COLO829 (cell line): ENCODE measurements at places on chromosomes 7 and 10.

DNA sequence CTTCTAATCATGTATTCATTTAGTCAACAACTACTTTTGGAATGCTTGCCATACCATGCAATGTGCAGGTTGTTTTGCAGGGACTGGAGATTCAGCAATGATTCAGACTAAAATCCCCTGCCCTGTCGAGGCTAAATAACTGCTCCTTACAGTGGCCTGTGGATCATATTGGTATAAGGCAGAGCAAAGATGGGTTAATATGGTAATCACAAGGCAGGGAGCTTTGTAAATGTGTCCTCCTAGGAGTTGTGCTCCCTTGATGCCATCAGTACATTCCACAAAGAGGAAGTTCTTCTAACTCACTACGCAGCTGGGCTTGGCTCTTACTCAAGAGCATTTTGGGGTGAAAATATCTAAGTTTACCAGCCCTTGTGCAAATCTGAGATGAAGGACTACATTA lies 614 bp upstream of the IFIT2 start:
- DNase-seq: no peak

DNA sequence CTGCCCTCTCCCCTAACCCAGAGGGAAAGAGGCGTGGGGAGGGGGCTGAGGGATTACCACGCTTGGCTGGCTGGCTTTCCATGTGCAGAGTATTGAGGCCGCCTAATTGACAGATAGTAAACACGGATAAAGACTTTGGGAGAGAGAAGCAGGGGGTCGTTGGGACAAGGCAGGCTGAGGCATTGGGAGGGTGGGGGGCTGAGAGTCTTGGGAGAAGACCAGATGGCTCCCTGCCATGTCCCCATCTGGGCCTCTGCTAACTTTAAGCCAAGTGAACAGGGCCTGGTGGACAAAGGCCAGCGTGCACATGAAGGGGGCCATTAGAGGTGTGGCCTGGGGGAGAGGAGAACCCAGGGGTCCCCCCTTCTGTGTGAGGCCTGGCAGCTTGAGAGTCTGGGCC lies 55.4 kb upstream of the MXI1 start:
- no peak for DNase-seq

DNA sequence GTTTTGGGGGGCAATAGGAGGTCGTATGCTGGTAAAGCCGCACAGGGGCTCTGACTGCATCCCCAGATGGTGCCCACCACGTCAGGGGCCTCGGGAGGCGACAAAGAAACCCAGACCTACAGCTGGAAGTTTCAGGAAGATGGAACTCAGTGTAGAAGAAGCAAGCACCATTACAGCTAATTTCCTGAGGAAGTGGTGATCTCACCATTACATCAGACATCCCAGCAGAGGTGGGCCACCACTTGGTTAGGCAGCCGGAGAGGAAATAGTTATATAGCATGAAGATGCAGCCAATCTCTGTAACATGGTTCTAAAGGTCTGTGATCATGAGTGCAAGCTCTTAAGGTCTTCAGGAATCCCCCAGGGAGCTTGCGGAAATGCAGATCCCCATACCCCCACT lies 127.3 kb upstream of the PCBD1 start:
- DNase-seq: no peak

DNA sequence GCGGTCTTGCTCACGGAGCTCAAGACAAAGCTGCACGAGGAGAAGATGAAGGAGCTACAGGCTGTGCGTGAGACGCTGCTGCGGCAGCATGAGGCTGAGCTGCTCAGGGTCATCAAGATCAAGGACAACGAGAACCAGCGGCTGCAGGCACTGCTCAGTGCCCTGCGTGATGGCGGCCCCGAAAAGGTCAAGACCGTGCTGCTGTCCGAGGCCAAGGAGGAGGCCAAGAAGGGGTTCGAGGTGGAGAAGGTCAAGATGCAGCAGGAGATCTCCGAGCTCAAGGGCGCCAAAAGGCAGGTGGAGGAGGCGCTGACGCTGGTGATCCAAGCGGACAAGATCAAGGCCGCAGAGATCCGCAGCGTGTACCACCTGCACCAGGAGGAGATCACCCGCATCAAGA lies 51.4 kb downstream of the JAKMIP3 start:
- DNase-seq: no peak

- DNase-seq: no peak
Observed at GRCh38 chr10:49610114-49610457, at the start of gene SLC18A3. Gene SLC18A3 (plus strand): TSS chr10:49610310. CDS start chr10:49610741, 431 bp downstream.

DNA sequence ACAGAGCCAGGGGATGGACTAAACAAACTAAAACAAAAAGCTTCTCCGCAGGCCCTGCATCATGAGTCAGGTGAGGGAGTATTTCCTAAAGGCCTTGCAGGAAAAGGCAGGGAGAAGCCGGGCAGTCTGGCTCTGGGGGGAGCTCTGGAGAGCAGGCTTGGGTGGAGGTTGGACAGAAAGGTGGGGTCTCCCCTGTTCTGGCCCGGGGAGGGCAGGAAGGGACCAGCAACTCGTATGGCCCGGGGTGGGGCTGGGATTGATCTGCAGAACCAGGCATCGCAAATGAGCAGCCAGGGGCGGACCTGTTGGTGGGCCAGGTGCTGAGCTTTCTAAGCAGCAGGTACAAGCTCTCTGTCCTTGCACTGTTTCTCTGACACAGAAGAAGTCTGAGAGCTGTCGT lies 235.2 kb downstream of the TCERG1L start:
- no peak for DNase-seq

- no peak for DNase-seq
Observed at GRCh38 chr10:21700474-21700873, 166.4 kb downstream of the MLLT10 start.

DNA sequence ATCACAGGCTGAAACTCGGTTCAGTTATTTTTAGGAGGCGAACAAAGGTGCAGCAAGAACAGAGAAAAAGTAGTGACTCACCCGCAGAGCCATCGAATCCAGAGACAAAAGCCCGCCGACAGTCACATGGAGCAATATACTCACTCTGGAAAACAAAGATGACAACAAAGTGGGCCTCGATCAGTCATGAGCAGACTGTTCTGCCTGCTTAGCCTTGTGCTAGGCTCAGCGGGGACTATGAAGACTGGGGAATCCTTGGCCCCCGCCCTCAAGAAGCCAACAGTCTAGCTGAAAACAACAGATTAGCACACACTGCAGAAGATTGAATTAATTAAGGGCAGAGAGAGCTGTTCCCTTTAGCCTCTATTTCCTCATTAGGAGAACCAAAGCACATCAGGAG lies 30.4 kb downstream of the XPNPEP1 start:
- no peak for DNase-seq

GRCh38 chr10:77648472-77648871 lies 10.9 kb upstream of the KCNMA1 start:
- DNase-seq: no peak

DNA sequence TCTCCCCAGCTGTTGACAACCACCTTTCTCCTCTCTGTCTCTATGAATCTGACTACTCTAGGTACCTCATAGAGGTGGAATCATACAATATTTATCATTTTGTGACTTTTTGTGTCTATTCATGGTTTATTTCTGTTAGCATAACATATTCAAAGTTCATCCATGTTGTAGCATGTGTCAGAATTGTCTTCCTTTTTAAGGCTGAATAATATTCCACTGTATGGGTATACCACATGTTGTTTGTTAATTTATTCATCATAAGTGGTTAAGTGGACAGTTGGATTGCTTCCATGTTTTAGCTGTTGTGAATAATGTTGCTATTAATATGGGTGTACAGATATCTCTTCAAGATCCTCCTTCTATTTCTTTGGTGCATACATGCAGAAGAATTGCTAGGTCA lies 69.9 kb upstream of the COMTD1 start:
- DNase-seq: no peak

DNA sequence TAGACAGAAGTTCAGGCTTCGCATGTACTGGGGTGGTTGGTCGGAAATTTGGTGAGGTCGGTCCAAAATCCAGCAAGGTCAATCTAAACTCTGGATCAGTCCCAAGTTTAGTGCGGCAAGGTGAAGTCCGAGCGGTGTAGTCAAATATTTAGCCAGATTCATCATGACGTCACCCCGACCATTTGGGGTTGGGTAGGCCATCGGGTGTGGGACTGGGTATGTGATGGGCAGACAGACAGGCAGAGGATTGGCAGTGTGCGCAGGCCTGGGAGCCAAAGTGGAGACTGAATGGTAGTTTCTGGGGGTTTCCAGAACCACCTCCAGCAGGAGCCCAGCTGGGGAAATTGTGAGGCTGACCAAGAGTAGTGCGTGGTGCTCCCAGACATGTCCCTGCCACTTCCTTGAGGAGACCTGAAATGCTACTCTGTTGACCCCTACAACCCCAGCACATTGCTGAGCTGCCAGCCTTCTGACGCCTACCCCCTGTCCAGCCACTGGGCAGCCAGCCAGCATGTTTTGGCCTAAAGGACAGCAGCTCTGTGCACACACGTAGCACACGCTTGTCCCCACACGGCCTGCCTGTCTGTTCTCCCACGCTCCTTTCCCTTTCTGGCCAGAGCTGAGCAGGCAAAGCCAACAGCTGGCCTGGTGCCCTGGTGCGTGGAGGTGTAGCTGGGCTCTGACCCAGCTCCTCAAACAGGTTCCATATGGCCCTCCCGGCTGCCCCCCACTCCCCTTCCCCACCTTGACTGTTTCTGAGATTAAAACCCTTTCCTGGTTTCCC lies 55.9 kb downstream of the FAM241B start:
- DNase-seq: no peak

- DNase-seq: no peak
Observed at GRCh38 chr7:44849885-44850544, 2.1 kb upstream of the H2AZ2 start.

DNA sequence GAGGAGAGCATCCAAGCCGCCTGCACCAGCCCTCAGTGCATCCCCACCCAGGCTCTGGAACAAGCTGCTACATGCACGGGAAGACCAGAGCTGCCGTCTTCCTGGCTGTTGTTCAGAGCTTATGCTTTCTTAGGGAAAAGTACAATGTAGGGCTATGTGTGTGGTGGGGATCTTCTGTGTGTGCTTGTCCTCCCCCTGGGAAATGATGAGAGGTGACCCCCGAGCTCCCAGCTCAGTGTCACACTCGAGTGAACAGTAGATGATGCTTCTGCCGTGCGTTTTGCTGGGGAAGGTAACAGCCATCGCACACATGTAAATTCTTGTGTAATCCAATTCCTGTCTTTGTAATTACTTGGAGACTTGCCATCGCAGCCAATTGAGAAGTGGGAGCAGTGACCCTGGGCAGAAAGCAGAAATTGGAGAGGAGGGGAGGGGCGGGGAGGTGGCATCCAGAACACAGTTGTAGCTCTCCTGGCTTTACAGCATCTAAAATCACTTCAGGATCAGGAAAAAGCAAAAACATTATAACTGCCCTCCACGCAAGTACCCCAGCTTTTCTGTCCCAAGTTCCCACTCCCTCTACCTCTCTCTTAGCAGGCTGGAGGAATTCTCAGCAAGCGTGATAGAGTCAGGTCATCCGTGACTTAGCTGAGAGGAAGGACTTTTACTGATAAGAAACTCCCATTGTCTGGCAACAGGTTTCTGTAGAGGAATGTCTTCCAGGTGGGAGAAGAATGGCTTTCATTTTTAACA lies 149.6 kb downstream of the TCF7L2 start:
- no peak for DNase-seq

DNA sequence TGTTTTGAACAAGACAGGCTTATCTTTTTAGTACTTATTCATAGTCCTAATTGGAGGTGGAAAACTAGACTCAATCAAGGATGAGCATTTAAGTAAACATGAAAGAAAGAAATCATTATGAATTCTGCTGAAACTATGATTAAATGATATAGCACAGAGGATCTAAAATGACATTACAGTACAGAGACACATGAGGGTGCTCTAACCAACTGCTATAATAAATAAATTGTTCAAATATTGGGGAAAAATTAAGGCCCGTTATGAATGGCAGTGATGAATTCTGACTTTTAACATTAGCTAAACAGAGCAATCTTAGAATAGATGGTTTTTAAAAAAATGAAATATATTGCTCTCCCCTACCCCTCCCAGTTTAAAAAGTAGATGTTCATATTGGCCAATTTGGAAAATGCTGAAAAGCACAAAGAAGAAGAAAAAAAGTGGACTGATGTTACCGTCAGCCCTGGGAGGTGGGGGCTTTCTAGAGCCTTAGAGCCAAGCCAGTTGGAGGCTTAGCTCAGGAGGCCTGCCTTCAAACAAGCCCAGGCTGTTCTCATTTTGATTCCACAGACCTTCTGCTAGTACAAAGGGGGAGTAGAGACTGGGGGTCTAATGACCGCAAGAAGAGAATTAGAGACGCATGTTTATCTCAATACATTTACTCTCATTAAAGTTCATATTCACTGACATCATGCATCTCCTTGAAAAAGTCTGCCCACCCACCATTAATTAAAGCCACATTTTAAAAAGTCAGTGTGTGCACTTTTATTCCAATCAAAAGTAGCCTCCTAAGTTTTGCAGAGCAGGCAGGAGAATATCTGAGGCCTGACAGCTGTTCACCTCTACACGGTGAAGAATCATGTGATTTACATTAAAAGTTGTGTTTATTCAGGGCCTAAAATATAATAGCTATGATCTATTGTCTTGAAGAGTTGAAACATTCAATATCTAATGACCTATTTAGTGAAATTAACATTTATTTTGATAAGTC lies 10.0 kb downstream of the WNT2 start:
- peak; percentile 27 for DNase-seq

GRCh38 chr10:67782530-67782929 lies 55.5 kb downstream of the DNAJC12 start:
- no peak for DNase-seq

DNA sequence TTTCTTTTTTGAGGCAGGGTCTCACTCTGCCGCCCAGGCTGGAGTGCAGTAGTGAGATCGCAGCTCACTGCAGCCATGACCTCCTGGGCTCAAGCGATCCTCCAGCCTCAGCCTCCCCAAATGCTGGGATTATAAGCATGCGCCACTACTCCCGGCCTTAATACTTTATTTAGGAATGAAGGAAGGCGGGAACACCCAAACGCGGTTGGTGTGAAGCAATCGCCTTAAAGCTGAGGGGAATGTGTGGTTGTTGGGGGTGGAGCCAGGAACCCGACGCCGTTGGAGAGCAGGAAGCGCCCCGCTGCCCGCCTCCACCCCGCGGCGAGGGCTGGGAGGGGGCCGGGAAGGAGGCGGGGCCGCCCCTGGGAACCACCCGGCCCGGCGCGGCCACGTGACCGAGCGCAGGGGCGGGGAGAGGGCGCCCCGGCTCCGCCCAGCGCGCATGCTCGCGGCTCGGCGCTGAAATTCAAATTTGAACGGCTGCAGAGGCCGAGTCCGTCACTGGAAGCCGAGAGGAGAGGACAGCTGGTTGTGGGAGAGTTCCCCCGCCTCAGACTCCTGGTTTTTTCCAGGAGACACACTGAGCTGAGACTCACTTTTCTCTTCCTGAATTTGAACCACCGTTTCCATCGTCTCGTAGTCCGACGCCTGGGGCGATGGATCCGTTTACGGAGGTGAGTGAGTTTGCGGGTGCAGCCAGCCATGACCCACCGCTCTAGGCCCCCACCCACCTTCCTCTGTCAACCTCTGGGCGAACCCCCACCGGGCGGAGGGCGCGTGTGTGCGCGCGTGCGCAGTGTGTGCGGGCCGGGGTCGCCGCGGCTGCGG lies at the start of gene ANLN:
Gene ANLN (plus strand): TSS at position 492 of the 828 bp plus-strand sequence. CDS start 165 bp downstream, at position 657.
- peak; percentile 98 for DNase-seq

DNA sequence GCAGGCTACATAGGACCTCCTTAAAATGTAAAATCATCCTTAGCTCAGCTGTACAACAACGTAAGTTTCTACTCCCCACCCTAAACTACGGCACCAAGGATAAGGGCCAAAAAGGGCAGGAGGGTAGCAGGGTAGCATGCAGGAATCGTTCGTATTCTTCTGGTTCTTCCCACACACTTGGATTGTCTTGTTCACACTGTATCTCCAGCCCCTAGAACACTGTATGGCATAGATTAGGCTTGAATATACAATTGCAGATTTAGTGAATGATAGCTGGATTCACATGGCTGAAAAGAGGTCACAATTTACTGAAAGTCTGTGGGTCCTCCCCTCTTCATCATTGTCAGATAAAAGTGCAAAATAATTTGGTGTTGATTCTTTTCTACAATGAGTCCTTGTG lies 28.2 kb upstream of the PRKAR2B start:
- peak; percentile 13 for DNase-seq

- DNase-seq: peak; percentile 19
Observed at GRCh38 chr10:127577376-127578258, 28.5 kb downstream of the NPS start.
